M059J (cell line): ENCODE measurements at places on chromosomes 11 and 22.

DNA sequence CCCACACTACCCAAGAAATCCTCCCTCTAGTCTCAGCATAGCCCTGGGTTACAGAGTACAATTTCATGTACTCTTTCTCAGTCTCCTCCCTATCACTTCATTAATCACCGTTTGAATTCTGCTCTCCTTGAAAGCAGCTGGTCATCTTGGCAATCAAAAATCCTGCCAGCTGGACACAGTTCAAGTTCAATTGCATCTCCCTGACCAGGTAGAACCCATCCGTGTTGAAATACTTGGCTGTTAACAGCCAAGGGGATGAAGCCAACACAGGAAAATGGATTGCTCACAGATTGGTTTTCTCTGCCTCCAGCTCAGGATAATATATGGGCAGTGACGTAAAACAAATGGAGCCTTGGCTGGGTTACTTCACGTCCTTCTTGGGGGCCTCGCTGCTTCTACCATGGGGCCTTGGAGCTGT lies 55.1 kb upstream of the GRK3 start:
- no peak for DNase-seq

DNA sequence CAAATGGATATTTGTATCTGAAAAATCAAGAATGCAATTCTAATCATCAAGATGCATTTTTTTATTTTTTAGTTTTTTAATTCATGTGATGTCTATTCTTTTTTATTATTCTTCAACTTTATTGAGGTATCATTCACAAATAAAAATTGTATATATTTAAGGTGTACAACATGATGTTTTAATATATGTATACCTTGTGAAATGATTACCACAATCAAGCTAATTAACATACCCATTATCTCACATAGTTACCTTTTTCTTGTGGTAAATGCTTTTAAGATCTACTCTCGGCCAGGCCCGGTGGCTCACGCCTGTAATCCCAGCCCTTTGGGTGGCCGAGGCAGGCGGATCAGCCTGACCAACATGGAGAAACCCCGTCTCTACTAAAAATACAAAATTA lies 3.7 kb downstream of the HBB start:
- DNase-seq = no peak

DNA sequence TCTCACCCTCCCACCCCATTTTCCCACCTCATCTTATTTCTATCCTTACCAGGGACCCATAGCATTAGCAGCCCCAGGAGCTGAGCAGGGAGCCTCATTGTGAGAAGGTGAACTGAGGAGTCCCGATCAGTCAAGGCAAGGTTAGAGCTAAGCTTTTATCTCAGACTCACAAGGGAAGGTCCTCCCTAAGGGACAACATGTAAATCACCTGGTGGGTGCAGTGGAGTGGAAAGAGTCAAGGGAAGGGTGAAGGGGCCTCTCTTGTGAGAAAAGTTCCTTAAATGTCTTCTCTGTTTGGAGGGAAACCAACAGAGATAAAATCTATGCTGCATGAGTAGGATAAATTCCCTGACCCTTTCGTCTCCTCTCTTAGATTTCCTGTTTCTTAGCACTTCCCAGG lies 85.9 kb downstream of the GAB4 start:
- DNase-seq = no peak

- no peak for DNase-seq
These were observed 46.5 kb downstream of the LMO1 start for GRCh38 chr11:8217136-8217535.

- peak; percentile 85 for DNase-seq
These were observed 798 bp downstream of the AMPD3 start for GRCh38 chr11:10455637-10456487.

DNA sequence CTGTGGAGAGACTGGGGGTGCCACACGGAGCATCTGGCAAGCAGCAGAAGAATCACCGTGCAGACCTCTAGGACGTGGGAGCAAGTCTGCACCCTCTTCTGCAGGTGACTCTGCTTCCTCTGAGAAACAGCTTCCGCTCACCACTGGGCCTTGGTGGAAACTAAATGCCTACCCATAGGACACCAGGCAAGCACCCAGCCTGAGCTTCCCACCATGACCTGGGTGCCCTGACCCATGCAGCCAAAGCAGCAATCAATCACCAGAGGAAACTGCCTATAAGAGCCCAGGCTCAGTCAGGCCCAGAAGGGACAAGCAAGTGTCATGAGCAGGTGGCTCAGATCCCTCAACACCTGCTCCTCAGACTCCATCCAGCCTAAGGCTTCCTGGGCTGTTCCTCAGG lies 63.4 kb downstream of the IGLL5 start:
- no peak for DNase-seq

- peak; percentile 84 for DNase-seq
These were observed 384.5 kb downstream of the AASDHPPT start for GRCh38 chr11:106461839-106462545.

DNA sequence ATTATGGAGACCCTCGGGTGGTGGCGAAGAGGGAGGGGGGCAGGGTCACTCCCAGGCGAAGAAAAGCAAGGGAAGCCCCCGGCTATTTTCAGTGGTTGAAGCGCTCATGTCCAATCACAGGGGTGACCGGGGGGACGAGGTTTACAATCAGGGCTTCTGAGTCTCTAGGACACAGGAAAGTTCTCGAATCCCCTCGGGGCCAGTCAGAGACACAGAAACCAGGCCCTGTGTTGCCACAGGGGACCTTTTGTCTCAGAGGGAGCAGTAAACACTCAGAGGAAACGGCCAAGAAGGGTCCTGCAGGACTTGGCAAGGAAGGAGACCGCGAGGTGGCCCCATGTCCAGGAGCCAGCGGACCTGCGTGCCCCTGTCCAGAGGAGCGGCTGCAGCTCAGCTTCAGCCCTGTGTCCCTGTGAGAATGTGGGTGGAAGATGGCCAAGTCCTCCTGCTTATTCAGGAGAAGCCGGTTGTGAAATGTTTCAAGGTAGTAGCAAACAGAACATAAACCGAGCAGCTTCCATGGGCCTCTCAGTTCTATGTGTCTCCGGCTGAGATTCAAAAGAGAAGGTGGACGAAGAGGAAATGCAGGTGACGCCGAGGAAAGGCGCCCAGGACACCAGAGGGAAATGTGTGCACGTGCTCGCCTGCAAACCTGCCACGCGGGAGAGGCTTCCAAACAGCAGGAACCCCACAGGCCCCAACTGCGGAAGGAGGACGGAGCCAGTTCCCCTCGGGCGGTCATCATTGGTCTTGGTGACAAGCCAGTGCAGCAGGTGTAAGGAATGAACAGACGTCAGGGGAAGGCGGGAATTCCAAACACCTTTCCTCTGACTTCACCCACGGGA lies 357.6 kb downstream of the BRD1 start:
- DNase-seq = no peak

- DNase-seq = no peak
These were observed 245.7 kb downstream of the SBF2 start for GRCh38 chr11:10048350-10048749.

- DNase-seq = peak; percentile 77
These were observed 71.3 kb downstream of the PPP2R1B start for GRCh38 chr11:111694851-111695250.

DNA sequence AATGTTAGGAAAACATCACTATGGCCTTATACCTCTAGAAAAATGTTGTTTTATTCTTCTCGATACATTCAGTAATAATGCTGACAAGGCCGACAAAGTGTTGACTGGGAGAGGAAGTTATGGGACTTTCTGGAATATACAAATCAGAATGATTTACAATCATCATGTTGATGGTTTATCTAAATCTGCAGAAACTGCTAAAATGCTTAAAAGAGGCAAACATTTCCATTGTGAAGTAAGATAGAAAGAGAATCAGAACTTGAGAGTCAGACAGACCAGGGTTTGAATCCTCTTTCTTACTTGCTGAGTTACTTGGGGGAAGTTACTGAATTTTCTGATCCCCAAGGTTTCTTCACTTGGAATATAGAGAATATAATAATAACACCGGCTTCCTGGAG lies 89.4 kb downstream of the CD44 start:
- DNase-seq = no peak

GRCh38 chr11:8775332-8775731 lies 92.7 kb downstream of the RPL27A start:
- DNase-seq = no peak

DNA sequence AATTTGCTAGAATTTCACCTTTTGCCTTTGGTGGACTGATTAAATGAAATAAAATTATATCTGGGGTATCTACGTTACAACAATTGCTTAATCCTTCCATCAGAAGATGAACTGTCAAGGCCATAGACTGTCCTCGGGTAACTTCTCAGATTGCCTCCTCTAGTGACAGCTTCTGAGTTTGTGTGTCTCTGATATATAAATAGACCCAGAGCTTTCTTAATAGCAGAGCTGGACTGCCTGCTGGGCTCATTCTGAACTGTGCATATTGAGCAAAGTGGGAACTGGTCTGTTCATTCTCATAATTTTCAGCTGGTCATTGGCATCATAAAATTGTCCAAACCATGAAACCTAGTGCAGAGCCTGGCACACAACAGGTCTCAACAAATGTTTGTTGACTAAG lies 99.1 kb upstream of the GRAMD1B start:
- DNase-seq = no peak

DNA sequence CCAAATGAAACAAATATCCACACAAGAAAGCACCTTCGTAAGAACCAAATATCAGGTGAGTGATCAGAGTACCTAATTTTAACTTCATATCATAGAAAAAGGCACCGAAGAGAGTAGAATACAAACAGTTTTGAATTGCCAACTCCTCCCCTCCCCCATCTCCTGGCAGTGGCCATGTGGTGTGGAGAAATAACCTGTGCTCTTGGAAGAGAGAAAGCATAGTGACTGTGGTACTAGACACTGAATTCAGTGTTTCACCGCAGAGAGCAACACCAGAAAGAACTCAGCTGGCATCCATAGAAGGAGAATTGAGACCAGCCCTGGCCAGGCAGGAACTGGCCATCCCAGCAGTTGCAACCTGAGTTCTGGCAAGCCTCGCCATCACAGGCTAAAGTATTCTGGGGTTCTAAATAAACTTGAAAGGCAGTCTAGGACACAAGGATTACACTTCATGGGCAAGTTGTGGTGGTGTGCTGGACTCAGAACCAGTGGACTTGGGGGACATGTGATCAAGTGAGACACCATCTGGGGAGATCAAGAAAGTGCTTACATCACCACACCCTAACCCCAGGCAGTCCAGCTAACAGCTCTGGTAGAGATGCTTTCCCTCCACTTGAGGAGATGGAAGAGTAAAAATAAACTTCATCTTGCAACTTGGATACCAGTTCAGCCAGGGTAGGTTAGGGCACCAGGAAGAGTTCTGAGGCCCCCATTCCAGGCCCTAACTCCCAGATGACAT lies 1003.2 kb downstream of the NTM start:
- no peak for DNase-seq

DNA sequence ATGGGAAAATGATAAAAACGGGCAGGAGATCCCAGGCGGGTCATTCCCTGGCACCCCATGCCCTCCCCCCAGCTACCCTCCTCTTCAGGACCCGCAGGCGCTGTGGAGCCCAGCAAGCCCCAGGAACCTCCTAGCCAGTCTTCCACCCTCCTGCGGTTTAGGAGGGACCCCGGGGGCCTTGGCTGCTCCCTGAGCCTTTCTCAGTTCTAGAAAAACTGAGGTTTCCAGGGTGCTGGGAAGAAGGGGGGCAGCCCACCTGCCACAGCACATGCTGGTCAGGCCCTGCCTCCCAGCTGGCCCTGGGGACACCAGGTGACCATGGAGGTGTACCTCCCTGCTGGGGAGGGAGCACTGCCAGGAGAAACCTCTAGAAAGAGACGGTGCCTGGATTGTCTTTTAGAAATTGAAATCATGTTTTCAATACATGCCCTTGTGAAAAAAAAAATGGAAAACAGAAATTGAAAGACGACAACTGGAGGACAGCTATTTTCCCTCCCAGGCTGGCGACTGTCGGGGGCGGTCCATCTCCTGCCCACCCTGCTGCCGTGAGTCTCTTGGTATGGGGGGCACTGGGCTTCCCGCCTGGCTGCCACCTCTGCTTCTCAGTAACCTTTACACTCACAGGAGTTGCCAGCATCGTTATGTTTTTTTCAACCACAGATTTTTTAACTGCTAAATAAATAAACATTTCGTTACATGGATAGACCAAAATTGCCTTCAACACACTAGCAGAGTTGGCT lies 398.5 kb downstream of the TBC1D22A start:
- DNase-seq = no peak

GRCh38 chr11:18669711-18670110 lies 28.9 kb upstream of the TMEM86A start:
- no peak for DNase-seq

DNA sequence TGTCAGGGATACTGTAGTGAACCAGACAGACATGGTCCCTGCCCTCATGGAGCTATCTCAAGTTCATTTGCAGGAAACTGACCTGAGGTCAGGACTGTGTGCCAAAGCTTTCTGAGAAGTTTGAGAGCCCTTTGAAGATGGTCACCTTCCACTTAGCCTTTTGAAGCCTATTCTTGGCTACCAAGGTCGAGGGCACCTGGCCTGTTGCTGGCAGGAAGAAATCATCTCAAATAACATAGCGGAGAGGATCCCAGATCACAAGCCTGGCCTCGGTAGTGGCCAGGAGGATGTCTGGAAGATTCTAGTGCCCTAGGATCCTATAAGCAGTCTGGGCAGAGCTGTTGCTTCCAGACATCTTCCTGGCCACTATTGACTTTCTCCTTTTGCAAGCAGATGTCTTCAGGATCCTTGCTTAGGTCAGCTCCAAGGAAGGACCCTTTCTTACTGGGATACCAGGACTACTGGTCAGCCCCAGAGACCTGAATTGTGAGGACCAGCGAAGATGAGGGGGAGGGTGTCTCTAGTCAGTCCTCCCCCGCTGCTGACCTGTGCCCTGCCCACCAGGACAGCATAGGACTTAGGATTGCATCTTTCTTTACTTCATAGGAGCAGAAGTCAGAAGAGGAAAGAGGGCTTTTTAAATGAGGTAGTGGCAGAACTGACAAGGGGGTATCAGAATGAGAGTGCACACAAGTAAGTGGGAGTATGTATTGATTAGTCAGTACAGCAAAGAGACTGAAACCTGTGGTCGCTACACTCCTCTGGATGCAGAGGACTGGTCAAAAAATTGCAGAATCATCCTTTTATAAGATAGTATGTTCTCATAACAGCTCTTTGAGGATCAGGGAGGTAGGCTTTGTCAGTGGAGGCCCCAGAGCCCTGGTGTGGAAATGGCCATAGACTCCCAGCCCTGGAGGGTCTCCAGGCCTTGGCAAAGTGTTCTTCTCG lies 94.8 kb downstream of the TEAD1 start:
- DNase-seq = no peak

DNA sequence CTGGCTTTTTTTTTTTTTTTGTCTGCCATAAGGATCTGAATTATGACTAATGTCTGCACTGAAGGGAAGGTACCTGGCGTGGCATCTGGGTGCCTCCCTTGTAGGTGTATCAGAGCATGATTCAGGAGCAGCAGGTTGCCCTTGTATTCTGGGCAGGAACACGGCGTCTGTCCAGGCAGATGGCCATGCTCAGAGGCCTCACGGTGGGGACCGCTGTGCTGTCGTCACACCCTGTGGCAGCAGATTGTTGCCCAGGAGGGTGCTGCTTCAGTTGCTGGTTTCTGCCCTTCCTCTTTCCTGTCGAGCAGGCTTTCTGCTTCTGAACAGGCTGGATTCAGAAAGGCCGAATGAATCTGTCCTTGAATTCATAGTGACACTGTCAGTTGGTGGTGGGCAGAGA lies 11.0 kb downstream of the ZNRF3 start:
- no peak for DNase-seq
